Left lobe of liver (tissue), 2 donors: ENCODE measurements at places on chromosomes 6 and 20. TPM values are rescaled to one million over a fixed set of nuclear protein-coding genes. Genes with fewer than 3 reads are reported as not detected.

KCNB1 gene
- 6.5 TPM for total RNA-seq

CAGE1 gene
- total RNA-seq = 0.05 TPM

CDH26 gene
- total RNA-seq = 0.38 TPM

AGER gene
- total RNA-seq = 6.0 TPM

SAMHD1 gene
- 22.5 TPM for total RNA-seq

HTR1B gene
- not detected for total RNA-seq

MYB gene
- 0.18 TPM for total RNA-seq

OXT gene
- 8.4 TPM for total RNA-seq

TRAPPC3L gene
- total RNA-seq = not detected

ZNF391 gene
- 0.10 TPM for total RNA-seq

SIRPD gene
- not detected for total RNA-seq

ADAT2 gene
- total RNA-seq = 4.6 TPM

C6orf141 gene
- total RNA-seq = 0.48 TPM

PCSK2 gene
- total RNA-seq = 0.05 TPM

TCF15 gene
- not detected for total RNA-seq

HAO1 gene
- total RNA-seq = 224 TPM

GRM1 gene
- not detected for total RNA-seq

NAA20 gene
- total RNA-seq = 34.7 TPM

TRMT6 gene
- 2.7 TPM for total RNA-seq

MUC21 gene
- total RNA-seq = not detected

PRRC2A gene
- 47.3 TPM for total RNA-seq

ANKRD6 gene
- 7.1 TPM for total RNA-seq

OVOL2 gene
- 0.18 TPM for total RNA-seq

ZDHHC14 gene
- 13.7 TPM for total RNA-seq

CTCFL gene
- total RNA-seq = 0.15 TPM

GINS1 gene
- 0.58 TPM for total RNA-seq

CTSA gene
- 68.3 TPM for total RNA-seq

SNRPB gene
- 30.0 TPM for total RNA-seq

MRPS26 gene
- total RNA-seq = 48.3 TPM

DTD1 gene
- total RNA-seq = 5.6 TPM

BEND6 gene
- total RNA-seq = not detected

MEI4 gene
- 0.10 TPM for total RNA-seq

DPPA5 gene
- total RNA-seq = not detected

RWDD2A gene
- 2.5 TPM for total RNA-seq

MAFB gene
- 35.3 TPM for total RNA-seq
